Stimulated activated CD8-positive, alpha-beta memory T cell treated with anti-CD3 and anti-CD28 coated beads, Interleukin-4, amount 100 ng/mL, for 4 hours (primary cell): ENCODE measurements at places on chromosomes 11 and 22.

GRCh38 chr11:107719557-107720302 is 7.9 kb upstream of the SLN start:
- DNase-seq: no peak

DNA sequence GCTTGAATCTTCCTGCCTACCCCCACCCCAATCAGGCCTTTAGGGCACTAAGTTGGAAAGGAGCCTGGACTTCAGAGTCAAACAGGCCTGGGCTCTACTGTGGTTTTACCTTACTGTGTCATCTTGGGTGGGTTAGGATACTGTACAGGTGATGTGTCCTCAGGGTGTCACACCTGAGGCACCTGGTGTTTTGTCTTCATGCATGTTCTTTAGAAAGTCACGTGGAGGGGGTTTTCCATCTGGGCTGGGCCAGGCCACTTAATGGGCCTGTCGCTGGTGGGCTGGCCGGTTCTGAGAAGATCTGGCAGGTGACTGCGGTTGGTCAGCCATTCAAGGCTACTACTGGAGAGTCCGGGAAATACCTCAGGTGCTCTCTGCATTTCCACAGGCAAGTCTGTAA is 92.6 kb downstream of the SWAP70 start:
- DNase-seq: no peak

GRCh38 chr11:129234978-129235377 is 42.9 kb upstream of the ARHGAP32 start:
- no peak for DNase-seq

DNA sequence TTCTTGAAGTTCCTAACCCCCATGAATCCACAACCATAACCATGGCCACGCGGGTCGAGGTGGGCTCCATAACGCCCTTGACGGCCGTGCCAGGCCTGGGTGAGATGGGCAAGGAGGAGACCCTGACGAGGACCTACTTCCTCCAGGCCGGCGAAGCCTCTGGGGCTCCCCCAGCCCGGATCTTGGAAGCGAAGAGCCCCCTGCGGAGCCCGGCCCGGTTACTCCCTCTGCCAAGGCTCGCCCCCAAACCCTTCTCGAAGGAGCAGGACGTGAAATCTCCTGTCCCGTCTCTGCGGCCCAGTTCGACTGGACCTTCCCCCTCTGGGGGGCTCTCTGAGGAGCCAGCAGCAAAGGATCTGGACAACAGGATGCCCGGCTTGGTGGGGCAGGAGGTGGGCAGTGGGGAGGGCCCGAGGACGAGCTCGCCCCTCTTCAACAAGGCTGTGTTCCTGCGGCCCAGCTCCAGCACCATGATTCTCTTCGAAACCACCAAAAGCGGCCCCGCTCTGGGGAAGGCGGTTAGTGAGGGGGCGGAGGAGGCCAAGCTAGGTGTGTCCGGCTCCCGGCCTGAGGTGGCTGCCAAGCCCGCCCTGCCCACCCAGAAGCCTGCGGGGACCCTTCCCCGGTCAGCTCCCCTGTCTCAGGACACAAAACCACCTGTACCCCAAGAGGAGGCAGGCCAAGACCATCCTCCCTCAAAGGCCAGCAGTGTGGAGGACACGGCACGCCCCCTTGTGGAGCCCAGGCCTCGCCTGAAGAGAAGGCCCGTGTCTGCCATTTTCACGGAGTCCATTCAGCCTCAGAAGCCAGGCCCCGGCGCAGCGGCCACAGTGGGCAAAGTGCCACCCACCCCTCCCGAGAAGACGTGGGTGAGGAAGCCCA is 75.7 kb downstream of the KIAA1671 start:
- no peak for DNase-seq

GRCh38 chr11:111633756-111634362 is 31.6 kb downstream of the SIK2 start:
- no peak for DNase-seq

DNA sequence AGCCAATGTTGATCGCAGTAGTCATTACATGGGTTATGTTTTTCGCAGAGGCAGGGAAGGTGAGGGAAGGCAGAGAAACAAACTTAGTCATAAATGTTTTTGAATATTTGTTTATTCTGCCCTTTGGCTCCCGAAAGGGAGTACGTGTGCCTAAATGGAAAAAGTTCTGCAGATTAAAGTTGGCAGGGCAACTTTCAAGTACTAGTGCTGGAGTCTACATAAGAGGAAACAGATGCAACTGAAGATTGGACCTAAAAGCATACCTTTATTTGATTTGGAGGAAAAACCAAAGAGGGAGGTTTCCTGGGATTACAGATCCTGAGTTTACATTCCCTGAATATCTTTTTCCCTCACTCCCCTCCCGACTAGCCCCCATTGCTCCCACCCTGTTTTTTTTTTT is 5.7 kb downstream of the HSD17B12 start:
- no peak for DNase-seq

- DNase-seq: no peak
Measured at GRCh38 chr11:122100037-122100755, 15.8 kb downstream of the BLID start.

DNA sequence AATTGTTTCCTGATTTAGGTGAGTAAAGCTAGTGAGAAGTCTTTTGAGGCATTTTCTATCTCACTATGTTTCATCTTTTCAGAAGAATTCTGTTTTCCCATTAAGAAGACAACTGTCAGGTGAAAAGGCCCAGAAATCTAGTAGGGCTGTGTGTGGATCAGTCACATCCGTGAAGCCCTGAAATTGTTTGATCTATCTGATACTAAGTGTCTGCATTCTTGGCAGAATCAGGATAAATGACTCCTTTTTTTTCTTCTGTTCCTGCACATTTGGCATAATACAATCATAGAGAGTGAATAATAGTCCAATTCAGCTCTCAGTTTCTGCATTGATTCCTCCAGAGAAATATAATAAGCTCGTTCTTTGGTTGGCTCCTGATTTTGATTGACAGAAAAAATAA is 208.3 kb downstream of the NAV2 start:
- no peak for DNase-seq

DNA sequence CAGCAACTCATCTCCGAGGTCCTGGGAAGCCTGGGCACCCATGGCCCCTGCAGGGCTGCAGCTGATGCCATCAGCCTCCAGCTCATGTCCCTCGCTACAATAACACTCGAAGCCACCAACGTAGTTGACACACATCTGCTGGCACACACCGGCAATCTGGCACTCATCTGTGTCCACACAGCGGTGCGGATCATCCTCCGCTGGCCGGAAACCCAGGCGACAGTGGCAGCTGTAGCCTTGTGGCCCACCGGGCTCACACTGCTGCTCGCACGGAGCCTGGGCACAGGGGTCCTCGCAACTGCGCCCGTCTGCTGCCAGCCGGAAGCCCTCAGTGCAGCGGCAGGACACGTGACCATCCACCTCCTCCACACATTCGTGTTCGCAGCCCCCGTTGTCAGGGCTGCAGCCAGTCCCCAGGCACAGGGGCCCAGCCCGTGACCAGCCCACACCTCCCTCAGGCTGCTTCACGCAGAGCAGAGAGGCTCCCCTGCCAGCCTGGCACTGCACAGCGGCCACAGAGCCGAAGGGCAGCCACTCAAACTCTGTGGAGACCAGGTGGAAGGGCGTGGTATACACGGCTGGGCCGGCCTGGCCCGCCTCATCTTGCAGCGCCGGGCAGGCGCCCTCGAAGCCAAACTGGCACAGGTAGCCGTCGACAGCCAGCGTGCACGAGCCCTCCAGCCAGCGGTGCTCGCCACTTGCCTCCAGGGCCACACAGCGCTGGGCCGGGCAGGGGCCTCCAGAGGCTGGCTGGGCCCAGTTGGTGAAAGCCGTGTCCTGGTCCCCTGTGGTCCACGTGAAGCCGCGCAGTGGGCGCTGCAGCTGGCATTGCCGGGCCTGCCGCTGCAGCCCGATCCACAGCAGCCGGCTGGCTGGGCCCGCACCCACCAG is 678 bp downstream of the CD248 start:
- DNase-seq: no peak
